ENCODE measurements at places on chromosomes 13 and 19. TPM values are rescaled to one million over a fixed set of nuclear protein-coding genes. Genes with fewer than 3 reads are reported as not detected.
A peak's percentile ranks its signal among the peaks of the same experiment; 100 is the strongest.

Gene ZNF829
- 4.0 TPM for total RNA-seq

GRCh38 chr13:69287050-69287698, 820.5 kb upstream of the ATXN8OS start:
- DNase-seq = no peak

GRCh38 chr19:16258440-16258903, 60.8 kb downstream of the AP1M1 start:
- DNase-seq = no peak

GRCh38 chr13:113049521-113049941, 56.1 kb upstream of the F7 start:
- DNase-seq = no peak

DNA sequence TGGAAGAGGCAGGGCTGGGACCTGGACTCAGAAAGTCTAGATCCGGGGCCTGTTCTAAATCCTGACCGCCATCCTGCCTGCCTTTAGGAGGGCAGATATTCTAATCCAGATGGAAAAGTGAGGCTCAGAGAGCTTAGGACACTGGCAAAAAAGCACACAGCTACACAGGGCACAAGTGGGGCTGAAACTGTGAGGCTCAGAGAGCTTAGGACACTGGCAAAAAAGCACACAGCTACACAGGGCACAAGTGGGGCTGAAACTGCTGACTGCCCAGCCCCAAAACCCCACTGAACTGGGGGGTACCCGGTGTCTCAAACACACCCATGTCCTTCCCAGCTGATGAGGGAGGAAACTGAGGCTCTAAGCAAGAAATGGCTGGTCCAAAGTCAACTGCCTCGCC, 2.0 kb downstream of the AKT1S1 start:
- DNase-seq = no peak

DNA sequence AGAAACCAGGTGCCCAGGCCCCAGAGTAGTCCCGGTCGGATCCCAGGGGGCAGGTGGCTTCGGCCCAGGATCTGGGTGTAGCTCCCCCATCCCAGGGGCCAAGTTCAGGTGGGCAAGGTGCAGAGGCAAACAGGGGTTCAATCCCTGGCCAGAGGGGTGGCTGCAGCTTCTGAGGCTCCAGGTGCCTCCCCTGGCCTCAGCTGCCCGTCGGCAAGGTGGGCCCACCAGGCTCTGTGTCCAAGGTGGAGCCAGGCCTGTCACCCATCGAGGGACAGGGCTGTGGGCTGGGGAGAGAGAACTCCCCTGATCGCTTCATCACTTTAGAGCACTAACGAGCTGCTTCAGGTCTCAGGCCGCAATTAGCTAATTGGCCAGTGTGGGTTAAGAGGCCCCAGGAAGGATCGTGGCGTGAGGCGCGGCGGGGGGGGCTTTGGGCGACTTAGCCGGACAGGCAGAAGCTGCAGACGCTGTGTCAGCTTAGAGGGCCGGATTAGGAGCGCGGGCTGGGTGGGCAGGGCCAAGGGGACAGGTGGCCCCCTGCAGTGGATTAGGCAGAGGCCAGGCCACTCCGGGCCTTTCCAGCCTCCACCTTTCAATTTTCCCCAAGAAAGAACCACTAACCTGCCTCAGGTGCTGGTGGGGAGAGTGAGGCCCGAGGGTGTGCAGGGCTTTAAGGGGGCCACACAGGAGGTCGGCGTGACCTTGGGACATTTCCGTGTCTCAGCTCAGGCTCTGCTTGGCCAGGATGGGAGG, 2.8 kb upstream of the RAX2 start:
- peak; percentile 82 for DNase-seq

DNA sequence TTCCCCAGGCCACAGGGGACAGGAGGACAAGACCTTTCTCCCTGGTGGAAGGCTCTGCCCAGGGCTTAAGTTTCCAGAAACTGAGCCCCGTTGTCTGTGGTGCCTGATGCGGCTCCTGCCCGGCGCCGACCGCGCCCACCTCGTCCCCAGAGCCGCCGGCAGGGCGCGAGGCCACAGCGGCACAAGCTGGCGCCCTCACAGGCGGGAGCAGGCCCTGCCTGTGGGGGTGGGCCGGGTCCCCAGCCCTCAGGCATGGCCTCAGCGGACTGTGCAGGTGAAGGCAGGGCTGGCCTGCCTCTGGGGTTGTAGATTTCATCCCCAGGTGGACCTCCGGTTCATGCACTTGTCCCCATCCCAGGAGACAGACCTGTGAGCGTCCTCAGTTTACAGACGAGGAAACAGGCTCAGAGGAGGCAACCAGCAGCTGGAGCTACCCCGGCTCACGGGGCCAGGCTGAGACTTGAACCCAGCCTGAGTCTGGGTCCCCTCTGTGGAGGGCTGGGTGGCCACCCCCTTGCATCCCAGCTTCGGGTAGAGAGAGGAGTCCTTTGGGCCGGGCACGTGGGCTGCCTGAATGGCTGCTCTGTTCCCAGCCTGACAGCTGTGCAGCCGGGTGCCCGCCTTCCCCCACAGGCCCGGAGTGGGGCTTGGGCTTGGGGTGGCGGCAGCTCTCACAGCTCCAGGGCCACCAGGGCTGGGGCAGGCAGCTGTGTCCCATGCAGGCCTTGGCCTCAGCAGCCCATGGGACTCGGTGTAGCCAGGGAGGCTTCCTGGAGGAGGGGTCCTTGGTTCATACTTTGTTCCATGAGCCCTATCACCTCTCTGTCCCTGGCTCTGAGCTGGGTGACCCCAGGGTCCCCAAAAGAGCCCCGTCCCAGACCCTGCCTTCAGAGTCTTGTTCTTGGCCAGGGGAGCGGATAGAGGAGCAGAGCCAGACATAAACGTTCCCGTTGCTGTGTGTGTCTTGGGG, 26.8 kb downstream of the PIAS4 start:
- no peak for DNase-seq

- no peak for DNase-seq
Observed at GRCh38 chr13:96844616-96845015, 149.7 kb downstream of the OXGR1 start.

Gene LIM2
- total RNA-seq = not detected

Gene TMEM150B
- 0.29 TPM for total RNA-seq

- no peak for DNase-seq
Observed at GRCh38 chr13:46830405-46831005, 33.5 kb upstream of the ESD start.

DNA sequence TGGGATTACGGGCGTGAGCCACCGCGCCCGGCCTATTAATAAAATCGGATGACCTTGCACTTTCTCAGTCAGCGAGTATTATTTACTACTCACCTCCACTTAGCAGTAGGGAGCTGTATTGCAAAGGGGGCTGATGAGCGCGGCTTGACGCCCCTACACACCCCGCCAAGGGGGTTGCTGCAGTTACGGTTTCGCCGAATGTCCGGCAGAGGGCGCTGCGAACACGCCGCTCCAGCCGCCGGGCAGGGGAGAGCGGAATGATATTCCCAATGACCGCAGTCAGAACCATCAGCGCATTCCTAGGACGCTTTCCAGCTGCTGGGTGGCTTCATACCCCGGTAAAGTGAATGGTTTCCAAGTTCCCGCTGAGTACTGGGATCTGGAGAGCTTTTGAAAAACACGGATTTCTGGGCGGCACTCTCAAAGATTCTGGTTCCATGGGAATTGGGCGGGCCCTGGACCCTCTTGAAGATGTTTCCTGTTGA, 30.0 kb upstream of the TPT1 start:
- peak; percentile 95 for DNase-seq

- DNase-seq = no peak
Observed at GRCh38 chr13:98480915-98481877, 95.7 kb downstream of the STK24 start.

DNA sequence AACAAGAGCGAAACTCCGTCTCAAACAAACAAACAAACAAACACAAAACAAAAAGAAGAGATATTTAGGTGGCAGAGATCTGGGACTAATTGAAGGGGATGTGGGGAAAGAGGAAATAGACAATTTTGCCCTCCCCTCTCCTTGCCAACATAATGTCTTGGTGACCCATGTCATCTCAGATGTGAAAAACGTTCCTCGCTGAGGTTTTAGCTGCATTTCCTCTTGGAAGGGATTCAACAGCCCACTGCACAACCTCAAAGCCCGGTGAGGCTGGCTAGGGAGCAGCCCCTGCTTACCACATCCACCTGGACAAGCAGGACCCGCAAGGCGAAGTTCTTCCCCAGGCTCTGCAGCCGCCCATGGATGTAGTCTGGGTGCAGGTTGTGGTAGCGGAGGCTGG, 4.9 kb downstream of the ERCC1 start:
- no peak for DNase-seq

Gene FGF14
- under 0.01 TPM for total RNA-seq

GRCh38 chr13:100710176-100710575, 35.6 kb upstream of the TMTC4 start:
- DNase-seq = no peak

- DNase-seq = no peak
Observed at GRCh38 chr19:13002166-13002898, 7.1 kb downstream of the NFIX start.

GRCh38 chr13:29255567-29255966, 339.9 kb downstream of the SLC7A1 start:
- no peak for DNase-seq

Gene COLGALT1
- 108 TPM for total RNA-seq

Gene RYR1
- under 0.01 TPM for total RNA-seq

- no peak for DNase-seq
Observed at GRCh38 chr19:24054044-24054935, 32.7 kb upstream of the ZNF254 start.

Gene PLK5
- under 0.01 TPM for total RNA-seq

Measured in osteoblast (primary cell).